NCI-H187 (cell line): ENCODE measurements at places on chromosomes 12 and 14.

- no peak for DNase-seq
These were observed 64.5 kb upstream of the NAV3 start for GRCh38 chr12:77766224-77766623.

- DNase-seq, result no peak
These were observed 446 bp downstream of the STAC3 start for GRCh38 chr12:57250541-57250940.

- DNase-seq, result no peak
These were observed 410.1 kb downstream of the NAV3 start for GRCh38 chr12:78240827-78241226.

GRCh38 chr12:30106204-30106965 lies 322.6 kb upstream of the TMTC1 start:
- no peak for DNase-seq

DNA sequence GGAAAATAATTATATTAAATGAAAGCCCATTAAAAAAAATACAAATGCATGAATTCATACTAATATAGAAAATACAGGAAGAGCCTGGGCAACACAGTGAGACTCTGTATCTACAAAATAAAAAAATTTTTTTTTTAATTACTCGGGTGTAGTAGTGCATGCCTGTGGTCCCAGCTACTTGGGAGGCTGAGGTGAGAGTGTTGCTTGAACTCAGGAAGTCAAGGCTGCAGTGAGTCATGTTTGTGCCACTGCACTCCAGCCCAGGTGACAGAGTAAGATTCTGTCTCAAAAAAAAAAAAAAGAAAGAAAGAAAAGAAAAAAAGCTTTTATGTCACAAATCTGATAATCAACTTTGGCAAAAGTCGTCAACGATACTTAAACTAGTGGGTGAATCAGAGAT lies 80.6 kb upstream of the PLEKHA5 start:
- no peak for DNase-seq

DNA sequence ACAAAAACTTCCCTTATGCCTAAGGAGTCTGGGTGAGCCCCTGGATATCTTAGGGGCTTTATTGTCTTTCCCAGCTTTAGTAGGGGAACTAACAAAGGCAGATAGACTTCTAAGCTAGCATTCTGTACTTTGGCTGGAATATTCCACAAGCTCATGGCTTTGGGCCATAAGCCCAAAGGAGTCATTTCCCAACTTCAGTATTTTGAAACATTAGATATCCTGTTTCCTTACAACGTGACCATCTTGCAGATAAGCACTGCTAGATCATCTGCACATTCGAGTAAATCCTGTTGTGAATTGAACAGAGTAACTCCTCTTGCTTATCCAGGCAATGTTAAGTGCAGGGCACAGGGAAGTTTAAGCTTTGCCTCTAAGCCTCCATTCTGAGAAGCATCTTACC lies 70.6 kb upstream of the ACTN1 start:
- DNase-seq, result no peak

- no peak for DNase-seq
These were observed 41.0 kb downstream of the CCDC91 start for GRCh38 chr12:28231248-28231647.

- peak; percentile 12 for DNase-seq
These were observed 645 bp downstream of the KITLG start for GRCh38 chr12:88579601-88580050.

DNA sequence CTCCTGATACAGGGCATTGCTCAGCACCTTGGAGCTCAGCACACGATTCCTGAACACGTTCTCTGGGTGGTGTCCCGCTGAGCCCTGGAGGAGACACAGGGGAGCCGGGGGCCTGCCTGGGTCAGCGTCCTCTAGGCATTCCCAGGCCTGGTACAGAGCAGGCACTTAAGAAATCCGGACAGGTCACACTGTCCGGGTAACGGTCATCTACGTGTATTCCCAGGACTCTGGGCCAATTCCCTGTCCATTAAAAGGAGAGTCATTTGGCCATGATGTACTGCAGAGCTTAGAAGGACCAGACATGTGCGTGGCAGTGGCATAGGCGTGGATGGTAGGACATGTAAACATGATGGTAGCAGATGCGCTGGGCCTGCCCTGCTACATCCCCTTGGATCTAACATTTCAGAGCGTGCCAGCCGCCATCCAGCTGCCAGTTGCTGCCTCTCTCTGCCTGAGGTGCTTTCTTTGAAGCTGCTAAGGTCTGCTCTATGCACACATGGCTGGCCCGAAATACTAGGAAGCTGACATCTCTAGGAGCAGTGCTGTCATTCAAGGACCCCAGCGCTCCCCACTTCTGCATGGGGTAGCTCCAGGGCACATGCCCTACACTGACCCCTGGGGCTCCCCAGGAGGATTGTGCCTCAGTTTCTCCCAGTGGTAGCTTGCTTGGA lies 273.1 kb upstream of the RTL1 start:
- no peak for DNase-seq

DNA sequence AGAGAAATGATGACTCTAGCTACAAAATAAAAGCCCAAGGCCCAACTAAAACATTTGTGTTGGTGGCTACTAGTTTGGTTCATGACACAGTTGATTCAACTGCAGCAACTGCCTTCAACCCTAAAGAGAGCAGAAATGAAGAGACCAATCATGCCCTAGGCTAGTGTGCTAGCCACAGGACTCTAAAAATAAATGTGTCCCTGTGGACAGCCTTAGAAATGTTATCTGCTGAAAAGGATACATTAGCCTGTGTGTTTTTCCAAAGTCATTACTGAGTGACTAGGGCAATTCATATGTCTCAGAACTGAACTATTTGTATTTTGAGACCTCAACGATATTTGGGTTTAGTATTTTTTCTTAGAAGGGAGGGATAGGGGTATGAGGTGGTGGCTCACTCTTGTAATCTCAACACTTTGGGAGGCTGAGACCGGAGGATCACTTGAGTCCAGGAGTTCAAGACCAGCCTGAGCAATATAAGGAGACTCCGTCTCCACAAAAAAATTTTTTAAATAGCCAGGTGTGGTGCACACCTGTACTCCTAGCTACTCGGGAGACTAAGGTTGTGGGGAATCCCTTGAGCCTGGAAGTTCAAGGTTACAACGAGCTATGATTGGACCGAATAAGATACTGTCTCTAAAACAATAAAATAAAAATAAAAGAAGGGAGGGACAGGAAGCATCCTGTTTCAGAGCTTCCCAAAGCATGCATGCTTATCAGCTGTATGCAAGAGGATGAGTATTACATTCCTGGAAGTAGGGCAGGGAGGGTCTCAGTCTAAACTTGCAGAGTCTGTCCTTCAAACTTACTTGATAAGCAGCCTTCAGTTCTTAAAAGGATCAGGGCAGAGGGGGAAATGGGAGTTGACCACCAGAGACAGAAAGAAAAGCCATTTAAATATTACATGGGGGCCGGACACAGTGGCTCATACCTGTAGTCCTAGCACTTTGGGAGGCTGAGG lies 29.6 kb upstream of the NAP1L1 start:
- DNase-seq, result no peak

GRCh38 chr14:61524211-61524806 lies 171.0 kb upstream of the HIF1A start:
- DNase-seq, result peak; percentile 81

DNA sequence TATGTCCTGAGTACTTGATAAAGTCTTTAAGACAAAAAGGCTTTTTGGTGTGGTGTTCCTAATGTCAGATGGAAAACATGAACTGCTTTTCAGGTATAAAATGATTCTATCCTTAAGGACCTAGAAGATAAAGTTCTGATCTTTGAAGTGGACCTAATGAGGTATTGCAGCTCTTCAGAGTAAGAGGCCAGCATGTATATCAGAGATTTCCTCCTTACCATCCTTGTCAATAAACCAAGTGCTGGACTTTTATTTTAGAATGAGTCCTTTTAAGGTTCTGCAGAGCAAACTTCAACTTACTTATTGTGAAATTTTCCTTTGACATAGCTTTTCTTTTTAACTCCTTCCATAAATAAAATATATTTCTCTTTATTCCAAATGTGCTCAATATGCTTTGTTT lies 50.1 kb downstream of the UNC79 start:
- DNase-seq, result no peak

DNA sequence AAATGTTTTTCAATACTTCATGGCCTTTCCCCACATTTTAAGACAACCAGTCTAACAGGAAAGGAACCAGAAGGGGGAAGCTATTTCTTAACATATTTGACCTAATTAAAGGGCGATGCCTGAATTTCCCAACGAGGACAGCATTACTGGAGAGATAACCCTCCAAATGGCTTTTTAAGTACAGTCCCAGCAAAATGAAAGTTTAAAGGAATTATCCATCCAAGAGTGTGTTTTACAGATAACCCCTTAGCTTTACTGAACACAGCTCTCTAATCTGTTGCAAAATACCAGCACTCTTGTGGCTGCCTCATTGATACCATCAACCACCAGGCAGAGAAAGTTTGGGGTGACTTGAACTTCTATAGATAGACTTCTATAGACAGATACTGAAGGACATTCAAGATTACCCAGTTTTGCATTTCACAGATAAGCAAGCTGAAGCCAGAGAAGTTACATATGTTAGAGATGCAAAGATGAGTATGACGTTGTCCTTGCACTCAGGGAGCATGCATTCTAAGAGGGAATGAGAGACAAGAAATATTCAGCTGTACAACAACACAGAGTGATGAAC lies 41.3 kb upstream of the DUSP6 start:
- no peak for DNase-seq

- no peak for DNase-seq
These were observed 29.0 kb upstream of the MSI1 start for GRCh38 chr12:120397824-120398540.

- no peak for DNase-seq
These were observed 206.5 kb downstream of the EFCAB11 start for GRCh38 chr14:89748004-89748403.

DNA sequence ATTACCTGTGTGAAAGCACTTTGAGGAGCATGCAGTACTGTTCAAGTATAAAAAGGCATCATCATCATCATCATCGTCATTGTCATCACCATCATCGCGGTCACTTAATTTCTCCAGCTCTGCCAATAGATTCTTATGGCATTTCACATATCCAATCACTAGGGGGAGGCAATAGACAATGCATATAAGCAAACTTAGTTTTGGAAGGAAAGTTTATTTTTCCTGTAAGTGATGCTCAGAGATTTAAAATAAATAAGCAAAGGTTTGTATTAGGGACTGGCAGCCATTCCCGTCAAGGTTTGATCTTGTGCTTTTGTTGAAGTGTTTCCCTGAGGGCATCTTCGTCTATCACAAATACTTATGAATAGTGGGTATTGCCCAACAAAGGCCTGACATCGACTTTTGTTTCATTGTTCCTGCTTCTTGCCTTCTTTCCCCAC lies 127.4 kb downstream of the KTN1 start:
- DNase-seq, result no peak
